ENCODE measurements at places on chromosomes 5 and 9.

GRCh38 chr5:7668627-7669026, 182.3 kb downstream of the CFAP90 start:
- no peak for DNase-seq

DNA sequence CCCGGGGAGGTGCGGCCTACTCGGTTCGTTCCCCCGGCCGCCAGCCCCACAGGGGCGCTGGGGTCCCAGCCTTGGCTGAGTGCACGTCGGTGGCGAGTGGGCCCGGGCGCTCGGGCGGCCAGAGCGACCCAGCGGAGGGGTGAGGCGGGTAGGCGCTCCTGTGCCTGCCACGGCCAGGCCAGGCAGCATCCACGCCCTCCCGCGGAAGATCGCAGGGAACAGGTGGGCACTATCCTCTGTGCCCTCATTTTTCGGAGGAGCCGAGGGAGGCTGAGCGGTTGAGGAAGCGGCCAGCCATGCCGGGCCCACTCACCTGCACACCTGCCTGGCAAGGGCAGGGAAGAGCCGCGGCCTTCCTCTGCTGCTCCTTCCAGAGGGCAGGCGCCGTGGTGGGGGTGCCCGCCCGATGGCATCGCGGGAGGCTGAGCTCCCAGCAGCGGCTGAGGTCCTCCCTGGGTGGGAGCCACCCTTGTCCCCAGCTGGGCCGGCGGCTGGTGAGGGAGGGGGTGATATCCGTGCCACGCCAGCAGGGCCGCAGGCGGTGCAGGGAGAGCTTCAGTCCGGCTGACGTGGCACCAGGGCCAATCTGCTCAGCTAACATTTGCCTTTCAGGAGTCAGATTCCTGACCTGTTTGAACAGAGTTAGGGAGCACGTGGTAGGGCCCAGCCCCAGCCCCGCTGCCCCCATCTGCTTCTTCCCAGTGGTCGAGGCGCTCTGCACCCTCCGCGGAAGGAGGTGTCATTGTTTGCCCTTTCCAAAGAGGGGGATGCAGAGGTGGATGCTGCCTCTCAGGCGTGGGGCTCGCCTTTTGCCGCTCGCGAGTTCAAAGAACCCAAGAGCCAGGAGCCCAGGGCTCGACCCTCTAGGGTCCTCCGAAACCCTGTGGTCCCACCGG, 1.6 kb upstream of the SEC16A start:
- no peak for DNase-seq

DNA sequence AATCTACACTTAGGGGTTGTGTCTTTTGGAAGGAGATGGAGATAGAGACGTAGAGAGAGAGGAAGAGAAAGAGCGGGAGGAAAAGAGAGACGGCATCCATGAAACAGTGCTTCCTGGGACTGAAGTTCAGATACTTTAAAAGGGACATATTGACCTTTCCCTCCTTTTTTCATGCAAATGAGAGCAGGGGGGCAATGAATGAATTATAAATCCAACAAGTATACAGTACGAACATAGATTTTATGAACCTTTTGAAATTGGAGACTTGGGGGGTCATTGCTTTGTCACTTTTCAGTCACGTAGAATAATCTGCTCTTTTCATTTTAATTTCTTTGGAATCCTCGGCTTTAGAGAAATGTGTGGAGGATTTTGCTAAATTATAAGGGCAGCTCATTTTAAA, 364.2 kb downstream of the MAT2B start:
- no peak for DNase-seq

- DNase-seq: no peak
These were observed 209.4 kb downstream of the PIK3R1 start for GRCh38 chr5:68424799-68425537.

- DNase-seq: no peak
These were observed 146.1 kb downstream of the MAST4 start for GRCh38 chr5:66742083-66742895.

DNA sequence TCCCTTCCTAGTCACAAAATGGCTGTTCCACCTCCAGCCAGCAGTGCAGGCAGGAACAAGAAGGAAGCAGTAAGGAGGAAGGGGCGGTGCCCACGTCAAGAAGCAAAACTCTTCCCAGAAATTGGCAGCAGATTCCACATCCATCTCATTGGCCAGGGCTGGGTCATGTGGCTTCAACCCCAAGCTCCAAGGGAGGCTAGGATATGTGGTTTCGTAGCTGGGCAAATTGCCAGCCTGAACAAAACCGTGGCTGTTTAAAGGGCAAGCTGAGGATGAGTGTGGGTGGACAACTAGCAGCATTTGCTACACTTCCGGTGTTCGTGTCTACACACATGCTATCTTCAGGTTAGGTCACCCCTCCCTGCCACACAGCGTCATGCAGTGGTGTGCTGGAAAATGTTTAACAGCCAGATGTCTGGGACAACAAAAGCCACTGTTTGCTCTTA, 92.1 kb upstream of the MAP1B start:
- DNase-seq: no peak

GRCh38 chr5:116289276-116289675, 204.5 kb downstream of the COMMD10 start:
- DNase-seq: no peak

DNA sequence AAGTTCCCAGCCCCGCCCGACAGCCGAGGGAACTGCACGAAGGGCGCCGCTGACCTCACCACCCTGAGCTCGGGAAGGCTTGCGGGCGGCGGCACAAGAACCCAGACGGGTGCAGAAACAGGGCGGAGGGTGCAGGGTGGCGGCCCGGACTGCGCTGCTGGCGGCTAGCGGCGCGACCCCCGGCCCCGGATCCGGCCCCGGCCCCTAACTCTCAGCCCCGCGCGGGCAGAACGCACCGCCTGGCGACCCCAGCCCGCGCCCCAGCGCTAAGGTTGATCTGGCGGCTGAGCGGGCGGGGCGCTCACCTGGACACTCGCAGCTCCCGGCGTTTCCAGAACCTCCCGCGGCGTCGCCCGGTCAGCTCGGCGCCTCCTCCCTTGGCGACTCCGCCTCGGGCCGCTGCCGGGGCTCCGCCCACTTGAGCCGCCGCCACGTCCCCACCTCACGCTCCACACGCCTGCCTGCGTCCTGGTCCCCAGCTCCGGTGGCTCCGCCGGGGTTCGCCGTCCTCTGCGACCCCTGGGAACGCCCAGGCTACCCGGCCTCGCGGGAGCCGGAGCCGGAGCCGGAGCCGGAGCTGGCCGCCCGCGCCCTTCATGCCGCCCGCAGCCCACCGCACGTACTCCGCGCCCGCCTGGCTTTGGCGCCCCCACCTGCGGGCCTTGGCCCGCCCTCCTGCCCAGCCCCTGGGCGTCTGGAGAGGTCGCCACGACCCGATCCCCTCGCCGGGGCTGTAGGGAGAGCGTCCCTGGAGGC, at the start of gene P4HA2:
Gene P4HA2 (minus strand): TSS at position 369 of the 756 bp plus-strand sequence. CDS start 9,227 bp downstream, outside the sequence.
- DNase-seq: no peak
